Endothelial cell (in vitro differentiated cells): ENCODE measurements at places on chromosomes 6 and 20.

- no peak for DNase-seq
Observed at GRCh38 chr6:10315658-10316372, 99.1 kb downstream of the TFAP2A start.

GRCh38 chr20:41138475-41139226, 1.3 kb downstream of the PLCG1 start:
- DNase-seq = no peak

DNA sequence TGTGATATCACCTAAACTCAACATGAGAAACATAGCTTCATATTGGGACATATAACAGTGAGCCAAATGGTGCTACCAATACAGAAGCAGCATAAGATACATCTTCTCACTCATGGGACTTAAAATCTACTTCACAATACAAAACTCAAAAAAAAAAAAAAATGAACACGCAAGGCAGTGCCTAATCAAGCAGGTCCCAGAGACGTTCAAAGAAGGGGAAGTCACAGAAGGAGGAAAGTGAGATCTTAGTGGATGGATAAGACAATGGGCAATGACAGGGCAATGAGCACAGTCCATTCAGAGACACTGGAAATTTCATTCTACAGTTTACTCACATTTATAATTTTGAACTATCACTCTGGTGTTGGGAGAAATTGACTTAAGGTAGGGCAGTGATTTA, 88.3 kb downstream of the FAM50B start:
- no peak for DNase-seq

GRCh38 chr6:64786736-64787135, 920.3 kb downstream of the EYS start:
- DNase-seq = no peak

DNA sequence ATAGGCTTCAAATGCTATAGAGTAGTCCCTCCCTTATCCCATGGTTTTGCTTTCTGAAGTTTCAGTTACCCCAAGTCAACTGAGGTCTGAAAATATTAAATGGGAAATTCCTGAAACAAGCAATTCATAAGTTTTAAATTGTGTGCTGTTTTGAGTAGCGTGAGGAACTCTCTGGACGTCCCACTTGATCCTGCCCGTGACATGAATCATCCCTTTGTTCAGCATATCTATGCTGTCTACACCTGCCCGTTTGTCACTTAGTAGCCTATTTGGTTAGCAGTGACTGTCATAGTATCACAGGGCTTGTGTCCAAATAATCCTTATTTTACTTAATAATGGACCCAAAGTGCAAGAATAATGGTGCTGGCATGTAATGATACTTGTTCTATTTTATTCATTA, 5.0 kb downstream of the PCMT1 start:
- DNase-seq = no peak

GRCh38 chr6:132865829-132866228, 51.5 kb downstream of the RPS12 start:
- DNase-seq = no peak

DNA sequence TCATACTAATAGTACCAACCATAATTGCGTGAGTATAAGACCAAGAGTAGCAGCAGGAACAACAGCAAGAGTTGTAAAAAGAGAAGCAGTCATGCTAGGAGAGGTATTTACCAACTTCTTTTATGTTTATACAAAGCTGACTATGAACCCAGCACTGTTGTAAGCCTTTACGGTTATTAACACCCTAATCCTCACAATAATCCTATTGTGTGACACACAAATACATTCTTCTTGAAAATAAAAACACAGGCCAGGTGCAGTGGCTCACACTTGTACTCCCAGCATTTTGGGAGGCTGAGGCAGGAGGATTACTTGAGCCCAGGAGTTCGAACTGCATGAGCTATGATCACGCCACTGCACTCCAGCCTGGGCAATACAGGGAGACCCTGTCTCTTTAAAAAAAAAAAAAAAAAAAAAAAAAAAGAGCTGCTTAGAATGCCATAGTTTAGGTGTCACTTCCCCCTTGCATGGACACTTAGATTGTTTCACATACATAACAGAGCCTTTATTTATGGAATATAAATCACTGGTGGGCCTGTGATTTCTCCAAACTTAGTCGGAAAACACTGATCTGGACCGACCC, 20.2 kb downstream of the HCK start:
- DNase-seq = no peak
